ENCODE measurements at places on chromosomes 4 and X.

GRCh38 chrX:77415882-77416281, 31.3 kb upstream of the FGF16 start:
- DNase-seq, result no peak

DNA sequence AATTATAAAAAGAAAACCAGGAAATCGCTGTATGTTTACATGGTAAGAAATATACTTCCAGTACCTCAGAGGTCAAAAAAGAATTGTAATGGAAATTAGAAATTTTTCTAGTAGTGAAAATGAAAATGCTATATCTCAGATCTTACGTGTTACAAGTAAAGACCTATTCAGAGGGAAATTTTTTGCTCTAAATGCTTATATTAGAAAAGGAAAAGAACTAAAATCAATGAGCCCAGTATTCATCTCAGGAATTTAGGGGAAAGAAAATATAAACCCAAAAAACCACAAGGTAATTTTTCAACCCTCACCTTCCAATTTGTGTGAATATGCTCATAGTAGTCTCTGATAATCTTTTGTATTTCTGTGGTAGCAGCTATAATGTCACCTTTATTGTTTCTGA, 145.6 kb downstream of the RAP1GDS1 start:
- no peak for DNase-seq

GRCh38 chrX:153671589-153672530, 1.8 kb downstream of the PNCK start:
- DNase-seq, result no peak

DNA sequence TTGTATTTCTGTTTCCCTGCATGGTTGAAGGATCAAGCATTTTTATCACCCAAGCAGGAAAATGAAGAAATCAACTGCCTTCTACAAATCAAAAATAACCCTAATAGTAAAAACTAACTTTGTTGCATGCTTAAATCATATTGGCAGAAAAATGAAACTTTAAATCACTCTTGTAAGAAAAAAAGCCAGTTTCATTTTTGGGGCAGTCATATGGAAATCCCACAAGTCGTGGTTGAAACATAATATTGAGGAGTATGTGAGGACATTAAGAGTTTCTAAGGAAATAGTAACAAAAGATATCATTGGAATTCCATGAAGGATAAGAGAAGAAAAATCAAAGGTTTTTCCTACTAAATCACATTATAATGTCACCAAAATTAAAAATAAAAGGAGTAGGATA, 8.4 kb downstream of the TEC start:
- no peak for DNase-seq

DNA sequence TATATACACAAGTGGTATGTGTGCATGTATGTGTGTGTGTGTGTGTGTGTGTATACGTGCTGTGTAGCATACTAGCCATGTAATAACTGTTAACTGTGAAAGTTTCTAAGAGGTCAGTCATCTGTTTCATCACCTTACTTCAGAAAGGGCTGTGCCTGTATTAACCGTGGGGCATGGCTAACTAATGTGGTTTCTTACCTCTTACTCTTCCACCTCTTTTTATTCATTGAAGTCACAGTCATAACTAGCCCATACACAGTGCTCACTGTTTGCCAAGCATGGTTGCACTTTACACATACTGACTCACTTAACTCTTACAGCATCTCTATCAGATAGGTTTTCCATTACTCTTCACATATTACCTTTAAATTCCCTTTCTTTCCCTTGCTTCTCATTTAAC, 23.7 kb upstream of the LRAT start:
- no peak for DNase-seq

DNA sequence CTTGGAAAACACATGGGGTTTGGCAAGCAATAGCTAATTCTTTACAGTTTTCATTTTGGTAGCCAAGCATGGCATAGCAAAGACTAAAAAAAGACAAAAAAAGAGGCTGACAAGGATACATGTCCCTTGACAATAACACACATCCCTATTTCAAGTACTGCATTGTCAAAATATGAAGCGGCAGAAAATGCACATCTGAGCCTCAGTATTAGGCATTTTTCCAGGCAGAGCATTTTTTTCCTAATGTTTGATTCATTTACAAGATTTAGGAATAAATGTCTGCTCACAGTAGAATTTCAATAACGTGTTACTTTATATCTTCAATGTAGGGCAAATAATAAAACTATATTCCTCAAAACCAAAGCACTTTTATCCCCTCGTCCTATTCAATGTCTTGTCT, 216.3 kb upstream of the PCDH18 start:
- no peak for DNase-seq

DNA sequence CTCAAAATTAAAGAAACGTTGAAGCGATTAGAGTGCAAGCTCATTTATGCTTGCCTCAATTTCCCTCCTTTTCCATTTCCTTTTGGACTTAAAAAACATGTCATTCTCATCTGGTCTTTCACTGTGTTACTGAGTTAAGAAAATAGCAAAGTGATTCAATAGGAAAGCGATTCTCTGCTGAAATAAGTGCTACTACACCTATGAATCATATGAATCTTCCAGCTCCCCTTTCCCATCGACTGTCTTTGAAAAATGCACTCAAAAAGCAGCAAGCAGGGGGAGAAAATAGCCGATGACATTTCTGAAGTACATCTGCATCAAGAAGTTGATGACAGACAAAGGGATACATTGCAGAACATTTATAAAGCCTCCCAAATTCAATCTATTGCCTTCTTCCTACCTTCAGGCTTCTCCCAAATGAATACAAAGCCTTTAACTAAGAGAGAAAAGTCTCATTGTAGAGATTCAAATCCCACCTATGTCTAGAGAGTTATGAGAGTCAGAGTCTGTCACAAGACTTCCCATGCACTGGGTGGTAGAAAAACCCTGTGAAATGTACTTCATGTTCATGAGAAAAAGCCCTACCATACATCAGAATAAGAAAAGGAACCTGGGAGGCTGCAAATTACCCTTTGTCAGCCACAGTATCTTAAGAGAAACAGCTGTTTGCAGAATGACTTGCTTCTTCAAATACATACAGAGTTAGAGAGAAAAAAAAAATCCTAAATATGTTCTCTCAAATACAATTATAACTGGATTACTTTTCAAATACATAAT, 78.9 kb downstream of the MBNL3 start:
- DNase-seq, result no peak

DNA sequence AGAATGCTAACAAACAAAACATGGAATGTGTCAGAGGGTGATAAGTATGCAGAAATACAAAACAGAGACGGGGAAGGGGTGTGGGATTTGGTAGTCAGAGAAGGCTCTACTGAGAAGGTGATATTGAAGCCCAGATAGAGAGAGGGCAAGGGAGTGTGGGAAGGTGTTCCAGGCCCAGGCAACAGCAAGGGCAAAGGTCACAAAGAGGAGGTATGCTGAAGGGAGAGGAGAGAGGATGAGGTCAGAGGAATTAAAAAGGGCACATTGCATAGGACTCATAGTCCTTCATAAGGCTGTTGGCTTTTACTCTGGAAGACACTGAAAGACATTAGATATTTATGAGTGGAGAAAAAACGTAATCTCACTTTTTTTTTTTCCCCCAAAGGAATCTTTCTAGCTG, 82.6 kb upstream of the TNIP3 start:
- DNase-seq, result no peak

DNA sequence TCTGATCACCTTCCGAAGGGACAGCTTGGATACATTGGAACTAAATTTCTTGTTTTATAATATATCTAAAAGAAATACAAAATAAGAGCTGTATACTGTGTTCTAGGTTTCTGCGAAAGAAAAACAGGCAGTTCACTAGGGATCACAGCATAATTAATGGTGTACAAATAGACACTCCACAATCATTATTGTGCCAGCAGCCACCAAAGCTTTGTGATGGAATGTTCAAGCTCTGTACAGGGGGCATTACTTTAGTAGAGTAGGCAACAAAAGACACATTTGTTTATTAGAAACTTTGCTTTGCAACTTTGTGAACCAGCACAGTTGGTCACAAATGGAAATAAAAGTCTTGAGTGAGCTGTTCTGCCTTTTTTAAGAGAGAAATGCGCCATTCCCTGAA, 49.3 kb downstream of the SGMS2 start:
- no peak for DNase-seq

GRCh38 chr4:153061971-153062370, 125.8 kb downstream of the FHDC1 start:
- no peak for DNase-seq

DNA sequence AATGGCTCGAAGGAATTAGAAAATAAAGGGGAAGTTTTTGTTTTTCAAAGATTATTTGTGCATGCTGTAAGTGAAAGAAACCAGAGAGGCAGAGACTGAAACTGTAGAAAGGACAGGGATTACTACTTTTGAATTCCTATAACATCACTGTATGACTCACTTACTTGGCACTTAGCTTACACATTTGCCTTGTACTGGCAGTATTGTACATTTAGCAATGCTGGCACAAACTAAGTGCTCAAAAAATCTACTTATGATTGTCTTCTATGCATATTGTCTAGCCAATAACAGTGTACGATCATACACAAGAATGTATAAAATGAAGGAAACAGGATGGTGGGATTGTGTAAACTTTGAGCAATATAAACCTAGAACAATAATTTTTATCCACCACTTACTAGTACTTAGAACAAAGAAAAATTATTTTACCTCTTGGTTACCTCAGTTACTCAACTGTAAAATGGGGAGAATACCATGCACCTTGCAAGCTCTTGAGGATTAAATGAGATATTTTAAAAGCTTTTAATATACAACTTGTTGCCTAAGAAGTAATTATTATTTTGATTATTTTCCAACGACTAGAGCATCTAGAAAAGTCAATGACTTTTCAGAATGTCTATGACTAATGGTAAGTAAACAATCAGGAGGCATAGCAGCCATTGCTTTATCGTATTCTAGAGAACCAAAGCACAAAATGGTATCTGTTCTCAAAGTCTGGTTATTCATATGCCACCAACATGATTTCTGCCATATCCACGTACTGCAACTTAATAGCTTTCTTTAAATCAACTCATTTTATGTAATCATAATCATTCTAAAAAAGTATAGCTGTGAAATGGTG, 4.7 kb downstream of the FAM120C start:
- DNase-seq, result no peak

Data from ascending aorta (tissue), 2 donors.